Cardiac fibroblast (primary cell): ENCODE measurements at places on chromosomes 16 and 17.

GRCh38 chr17:80836971-80837481, 154.6 kb upstream of the CHMP6 start:
- DNase-seq: no peak

- DNase-seq: no peak
Measured at GRCh38 chr16:58047557-58048348, 22.2 kb downstream of the MMP15 start.

DNA sequence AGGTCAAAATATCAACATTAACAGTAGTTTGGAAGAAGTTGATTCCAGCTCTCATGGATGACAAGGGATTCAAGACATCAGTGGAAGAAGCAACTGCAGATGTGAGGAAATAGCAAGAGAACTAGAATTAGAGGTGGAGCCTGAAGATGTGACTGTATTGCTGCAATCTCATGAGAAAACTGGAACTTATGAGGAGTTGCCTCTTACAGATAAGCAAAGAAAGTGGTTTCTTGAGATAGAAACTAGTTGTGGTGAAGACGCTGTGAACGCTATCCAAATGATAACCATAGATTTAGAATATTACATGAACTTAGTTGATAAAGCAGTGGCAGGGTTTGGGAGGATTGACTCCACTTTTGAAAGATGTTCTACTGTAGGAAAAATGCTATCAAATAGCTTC, 67.8 kb downstream of the GOSR1 start:
- DNase-seq: no peak

- DNase-seq: no peak
Measured at GRCh38 chr16:29791845-29792807, 1.6 kb downstream of the KIF22 start.

GRCh38 chr16:88730632-88731607, 24.6 kb downstream of the CTU2 start:
- DNase-seq: peak; percentile 35

DNA sequence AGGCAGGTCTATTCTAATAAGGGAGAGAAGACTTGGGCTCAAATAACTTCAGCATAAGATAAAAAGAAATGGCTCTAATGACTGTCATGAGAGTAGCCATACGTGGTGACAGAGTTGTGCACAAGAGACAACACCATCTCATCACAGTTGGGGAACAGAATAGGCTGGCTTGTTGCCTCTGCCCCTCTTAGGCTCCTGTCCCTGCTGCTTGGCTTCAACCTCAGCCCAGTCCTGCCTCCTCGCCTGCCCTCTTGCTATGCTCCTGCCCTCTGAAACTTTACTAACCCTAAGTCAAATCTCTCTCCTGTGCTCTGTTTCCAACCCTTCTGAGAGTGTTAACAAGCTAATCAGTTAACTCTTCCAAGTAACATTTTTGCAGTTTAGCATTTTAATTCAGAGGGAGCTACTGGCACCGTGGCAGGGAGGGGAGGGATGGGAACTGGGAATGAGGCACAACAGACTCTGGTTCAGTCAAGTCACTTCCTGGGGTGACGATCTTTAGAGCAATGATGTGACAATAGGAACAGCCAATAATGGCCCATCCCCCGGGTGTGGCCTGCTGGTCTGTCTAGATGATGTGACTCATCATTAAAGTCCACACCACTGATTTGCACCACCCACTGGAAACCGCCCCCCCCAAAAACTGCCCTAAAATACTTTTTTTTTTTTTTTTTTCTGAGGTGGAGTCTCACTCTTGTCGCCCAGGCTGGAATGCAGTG, 35.5 kb downstream of the DNAH17 start:
- peak; percentile 64 for DNase-seq

GRCh38 chr16:51569203-51569931, 418.3 kb upstream of the SALL1 start:
- peak; percentile 46 for DNase-seq

- no peak for DNase-seq
Measured at GRCh38 chr17:28482551-28483199, 9.2 kb downstream of the SLC13A2 start.

GRCh38 chr17:45814622-45815606, 29.8 kb upstream of the SPPL2C start:
- DNase-seq: no peak

- no peak for DNase-seq
Measured at GRCh38 chr16:57957673-57958392, 13.1 kb downstream of the CNGB1 start.

DNA sequence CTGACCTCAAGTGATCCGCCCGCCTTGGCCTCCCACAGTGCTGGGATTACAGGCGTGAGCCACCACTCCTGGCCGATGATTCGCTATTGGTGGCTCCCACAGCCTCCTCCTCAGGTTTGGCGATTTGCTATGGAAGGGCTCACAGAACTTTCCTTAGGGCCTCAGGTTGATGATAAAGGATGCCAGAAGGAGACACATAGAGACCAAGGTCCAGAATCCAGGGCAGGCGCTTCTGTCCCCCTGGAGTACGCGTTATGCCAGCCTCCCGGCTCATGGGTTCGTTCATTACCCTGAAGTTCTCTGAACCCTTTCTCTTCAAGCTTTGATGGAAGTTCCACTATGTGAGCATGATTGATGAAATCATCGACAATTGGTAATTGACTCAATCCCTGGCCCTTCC, 19.9 kb downstream of the LGALS3BP start:
- DNase-seq: no peak

GRCh38 chr17:79515110-79515509, 95.7 kb downstream of the RBFOX3 start:
- no peak for DNase-seq

DNA sequence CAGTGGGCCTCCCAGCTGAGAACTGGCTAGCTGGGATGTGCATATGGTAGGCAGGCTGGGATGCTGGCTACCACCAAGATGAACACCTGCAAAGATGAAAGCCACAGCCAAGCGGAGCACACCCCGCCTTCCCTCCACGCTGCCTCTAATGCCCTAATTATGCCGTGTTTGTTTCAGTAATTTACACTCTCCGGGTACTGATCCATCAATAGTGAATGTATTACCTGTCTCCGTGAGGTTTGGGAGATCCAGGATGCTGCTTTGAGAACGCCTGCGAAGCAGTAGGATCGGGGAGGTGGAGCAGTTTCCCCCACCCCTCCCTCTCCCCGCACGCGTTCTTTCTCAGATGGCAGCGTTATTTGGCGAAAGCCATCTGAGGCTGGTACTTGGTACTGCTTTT, 28.9 kb upstream of the GSE1 start:
- no peak for DNase-seq

DNA sequence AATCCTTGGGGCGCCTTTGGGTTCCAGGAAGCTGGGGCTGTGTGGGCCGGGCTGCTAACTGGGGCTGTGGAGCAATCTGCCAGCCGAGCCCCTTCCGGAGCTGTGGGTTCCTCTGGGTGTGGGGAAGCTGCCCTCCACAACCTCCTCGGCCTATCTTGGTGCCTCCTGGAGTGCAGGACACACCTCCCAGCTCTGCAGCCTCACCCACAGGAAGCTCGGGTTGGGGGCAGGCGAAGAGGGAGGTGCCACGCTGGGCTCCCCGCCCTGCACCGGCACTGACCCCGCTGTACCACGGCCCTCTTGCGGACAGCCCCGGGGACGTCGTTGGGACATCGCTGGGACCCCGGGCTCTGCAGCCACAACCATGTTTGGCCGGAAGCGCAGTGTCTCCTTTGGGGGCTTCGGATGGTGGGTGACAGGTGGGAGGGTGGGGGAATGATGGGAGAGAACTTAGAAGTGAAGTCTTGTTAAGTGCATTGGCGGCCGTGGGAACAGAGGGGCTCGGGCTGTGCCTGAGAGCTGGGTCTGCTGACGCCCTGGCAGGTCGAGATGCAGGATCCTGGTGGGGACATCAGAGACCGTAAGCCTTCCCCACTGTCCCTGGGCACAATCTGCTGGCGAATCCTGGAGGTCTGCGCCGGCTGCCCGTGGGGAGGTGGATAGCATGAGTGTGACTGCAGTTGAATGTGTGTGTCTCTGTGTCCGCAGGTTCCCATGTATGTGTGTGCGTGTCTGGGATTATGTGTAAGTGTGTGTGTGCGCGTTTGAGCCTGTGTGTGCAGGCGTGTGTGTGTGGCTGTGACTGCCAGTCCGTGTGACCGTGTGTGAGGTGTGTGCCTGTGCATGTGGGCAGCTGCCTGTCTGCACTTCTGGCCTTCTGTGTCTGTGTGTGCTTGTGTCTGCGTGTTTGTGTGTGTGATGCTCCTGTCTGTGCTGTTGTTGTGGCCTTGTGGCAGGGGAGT, at the start of gene RAP1GAP2:
RAP1GAP2 (plus strand) TSS at position 275 of the 962 bp plus-strand sequence; CDS start at position 365, 90 bp downstream.
- DNase-seq: no peak
